ENCODE measurements at places on chromosomes 5 and 9.

GRCh38 chr5:104189031-104189430, 626.4 kb upstream of the NUDT12 start:
- DNase-seq: peak; percentile 64

- peak; percentile 99 for DNase-seq
These were observed 46.7 kb downstream of the IL31RA start for GRCh38 chr5:55897905-55898304.

DNA sequence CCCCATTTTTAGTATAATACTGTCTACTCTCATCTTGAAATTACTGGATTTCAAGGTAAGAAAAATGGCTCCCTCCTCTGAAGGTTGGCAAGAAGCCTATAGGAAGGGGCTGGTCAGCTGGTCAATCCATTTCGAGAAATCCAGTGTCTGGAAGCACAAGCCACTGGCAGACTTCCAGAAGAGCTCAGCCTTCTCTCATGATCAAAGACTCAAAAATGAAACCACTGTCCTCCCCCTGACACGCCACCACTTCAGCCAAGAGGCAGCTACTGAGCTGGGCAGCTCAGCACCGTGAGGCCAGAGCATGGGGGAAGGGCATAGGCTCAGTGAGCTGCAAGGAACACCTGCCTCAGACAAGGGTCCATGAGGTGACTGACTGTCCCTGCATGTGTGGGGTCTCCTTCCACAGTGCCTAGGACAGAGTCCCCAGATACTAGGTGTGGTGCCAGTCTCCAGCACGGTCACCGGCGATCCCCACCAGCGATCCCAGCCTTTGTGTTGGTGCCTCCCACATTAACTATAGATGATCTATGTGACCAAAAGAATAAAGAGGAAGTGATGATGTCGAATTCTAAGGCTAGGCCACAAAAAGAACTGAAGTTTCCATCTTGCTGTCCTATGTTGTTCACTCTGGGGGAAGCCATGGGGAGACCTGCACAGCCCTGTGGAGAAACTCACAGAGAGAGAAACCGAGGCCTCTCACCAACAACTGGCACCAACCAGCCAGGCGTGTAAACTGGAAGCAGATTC, 100.1 kb upstream of the LRRTM2 start:
- peak; percentile 69 for DNase-seq

DNA sequence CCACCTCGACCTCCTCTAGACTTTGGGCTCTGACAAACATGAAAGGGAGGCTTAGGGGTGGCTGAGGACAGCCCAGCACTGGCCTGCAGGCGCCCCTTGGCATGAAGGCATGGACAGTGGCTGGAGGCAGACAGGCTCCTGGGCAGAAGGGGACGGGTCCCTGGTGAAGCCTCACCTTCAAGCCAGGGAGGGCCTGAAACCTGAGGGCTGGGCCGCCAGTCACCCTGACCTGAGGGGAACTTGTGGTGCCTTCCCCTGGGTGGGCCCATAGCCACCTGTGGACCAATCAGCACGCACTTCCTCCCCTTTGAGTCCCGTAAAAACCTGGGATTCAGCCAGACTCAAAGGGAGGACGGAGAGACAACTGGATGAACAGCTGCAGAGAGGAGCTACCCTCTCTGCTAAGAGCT, 90.4 kb upstream of the PUM3 start:
- no peak for DNase-seq

GRCh38 chr9:23824830-23825591, 1.0 kb downstream of the ELAVL2 start:
- peak; percentile 44 for DNase-seq

DNA sequence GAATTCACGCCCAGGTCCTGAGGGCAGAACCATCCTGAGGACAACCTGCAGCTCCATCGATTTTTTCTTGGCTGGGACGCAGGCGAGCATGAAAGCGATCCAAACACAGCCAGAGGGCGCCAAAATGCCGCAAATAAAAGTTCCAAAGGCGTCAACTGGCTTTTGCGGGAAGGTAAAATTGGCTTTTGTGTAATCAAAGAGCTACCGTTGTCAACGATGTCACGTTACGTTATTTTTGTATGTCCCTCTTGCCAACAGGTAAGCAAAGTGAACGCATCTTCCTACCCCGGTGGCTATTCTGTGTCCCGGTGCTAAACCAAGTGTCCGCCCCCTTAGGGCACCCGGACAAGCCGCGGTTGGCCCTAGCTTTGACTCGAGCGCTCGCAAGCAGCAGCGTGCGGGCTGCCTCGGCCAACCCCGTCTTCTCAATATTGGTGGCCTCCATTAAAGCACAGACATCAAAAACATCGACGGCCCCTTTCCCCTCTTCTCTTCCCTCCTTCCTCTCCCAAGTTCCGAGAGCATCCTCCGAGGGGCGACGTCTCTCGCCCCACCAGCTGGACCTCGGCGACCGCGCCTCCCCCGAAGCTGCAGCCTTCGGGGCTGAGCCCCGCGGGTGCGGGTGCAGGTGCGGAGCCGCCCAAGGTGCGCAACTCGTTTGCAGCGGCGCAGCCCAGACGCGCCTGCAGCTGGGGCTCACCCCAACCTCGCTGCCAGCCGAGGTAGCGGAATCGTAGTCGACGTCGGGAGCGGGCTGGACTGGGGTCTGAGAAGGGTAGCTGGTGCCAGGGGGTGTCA, 1.1 kb upstream of the BASP1 start:
- peak; percentile 78 for DNase-seq

Data from fibroblast of skin of right biceps (primary cell).